ENCODE measurements at places on chromosomes 7 and 10. TPM values are rescaled to one million over a fixed set of nuclear protein-coding genes. Genes with fewer than 3 reads are reported as not detected.

PPP1R17 gene
- total RNA-seq: not detected

DNA sequence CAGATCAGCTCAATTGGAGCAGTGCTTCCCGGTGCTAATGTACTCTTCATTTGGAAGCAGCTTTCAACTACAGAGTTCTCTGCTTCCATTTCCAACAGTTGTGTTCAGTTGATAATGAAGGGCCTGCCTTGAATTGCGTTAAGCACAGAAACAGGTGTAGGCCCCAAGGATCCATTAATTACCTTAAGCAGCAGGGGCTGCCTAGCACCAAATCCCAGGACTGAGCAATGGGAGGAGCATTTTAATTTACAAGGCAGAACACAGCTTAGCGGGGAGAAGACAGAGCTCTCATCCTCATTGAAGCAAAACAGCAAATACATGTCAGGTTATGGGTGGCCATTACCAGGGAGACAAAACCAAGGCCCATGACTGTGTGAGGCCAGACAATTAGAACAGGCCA, 349.6 kb downstream of the TFEC start:
- DNase-seq: no peak

DNA sequence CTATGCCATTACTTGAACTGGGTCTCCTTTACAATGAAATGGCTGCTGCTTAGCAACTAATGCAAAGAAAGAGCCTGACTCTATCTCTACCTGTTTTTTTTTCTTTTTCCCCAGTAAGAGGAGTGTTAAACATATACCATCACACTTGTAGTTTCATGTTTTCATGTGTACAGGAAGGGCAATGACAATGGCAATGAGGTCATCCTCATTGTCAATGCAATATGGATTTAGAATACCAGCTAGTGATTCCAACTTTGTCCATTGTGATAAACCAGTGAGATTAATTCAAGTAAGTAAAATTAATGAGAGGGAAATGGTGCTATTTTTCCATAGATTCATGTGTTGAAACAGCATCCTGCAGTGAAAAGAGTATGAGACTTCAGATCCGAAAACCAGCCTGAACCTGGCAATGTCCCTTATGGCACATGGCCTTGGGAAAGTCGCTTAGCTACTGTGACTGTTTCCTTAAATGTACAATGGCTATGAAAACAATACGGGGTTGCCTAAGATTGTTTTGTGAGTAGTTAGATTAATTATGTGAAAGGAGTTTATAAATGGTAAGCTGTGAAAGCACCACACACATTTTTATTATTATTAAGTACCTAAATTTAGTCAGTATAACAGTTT, 11.2 kb downstream of the DGKI start:
- DNase-seq: no peak

DNA sequence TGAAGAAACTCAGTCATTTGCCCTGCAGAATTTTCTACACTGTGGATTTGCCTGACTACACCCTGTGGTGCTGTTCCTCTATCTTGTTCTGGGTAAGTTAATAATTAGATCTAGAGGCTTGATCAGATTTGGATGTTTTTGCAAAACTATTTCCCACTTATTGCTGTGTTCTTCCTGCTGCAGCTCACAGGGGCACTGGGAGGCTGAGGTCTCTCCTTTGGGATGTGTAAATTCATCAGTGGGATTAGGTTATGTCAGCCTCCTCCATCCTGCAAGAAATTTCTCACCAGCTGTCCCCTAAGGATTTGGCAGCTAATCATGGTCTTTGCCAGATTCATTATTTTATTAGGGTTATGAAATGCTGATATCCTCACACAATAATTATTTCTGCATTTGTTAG, 148.1 kb upstream of the ZNF32 start:
- DNase-seq: no peak

DNA sequence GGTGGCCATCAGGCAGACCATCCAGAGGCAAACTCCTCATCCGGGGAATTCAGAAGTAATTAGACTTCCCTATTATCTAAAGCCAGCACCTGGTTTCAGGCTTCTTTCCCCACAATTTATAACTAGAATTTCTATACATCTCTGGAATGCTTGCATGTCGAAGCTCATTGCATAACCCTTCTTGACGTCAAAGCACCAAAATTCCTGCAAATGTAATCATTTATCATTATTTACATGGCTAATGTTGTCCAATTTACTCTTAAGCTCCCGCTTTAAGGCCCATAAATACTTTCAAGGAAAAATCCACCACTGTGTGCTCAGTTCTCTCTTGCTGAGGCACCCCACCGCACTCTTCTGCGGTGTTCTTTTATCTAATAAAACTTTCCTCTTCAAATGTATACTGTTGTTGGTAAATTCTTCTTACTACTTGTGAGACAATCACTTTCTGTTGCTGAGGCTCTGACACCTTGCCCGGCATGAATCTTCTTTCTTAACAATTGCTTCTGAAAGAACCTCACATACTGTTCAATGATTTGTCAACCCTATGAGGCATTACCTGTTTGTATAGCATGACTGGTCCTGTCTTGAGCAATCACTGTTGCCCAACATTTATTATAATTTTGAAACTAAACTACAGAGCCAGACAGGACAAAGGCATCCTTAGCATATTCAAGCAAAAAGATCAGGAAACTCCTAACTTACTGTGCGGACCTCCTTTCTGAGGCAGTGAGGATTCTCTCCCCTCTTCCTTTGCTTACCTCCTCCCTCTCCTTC, 17.4 kb upstream of the GPR141 start:
- DNase-seq: peak; percentile 76

PALS2 gene
- total RNA-seq: 35.3 TPM

FEZF1 gene
- not detected for total RNA-seq

DNA sequence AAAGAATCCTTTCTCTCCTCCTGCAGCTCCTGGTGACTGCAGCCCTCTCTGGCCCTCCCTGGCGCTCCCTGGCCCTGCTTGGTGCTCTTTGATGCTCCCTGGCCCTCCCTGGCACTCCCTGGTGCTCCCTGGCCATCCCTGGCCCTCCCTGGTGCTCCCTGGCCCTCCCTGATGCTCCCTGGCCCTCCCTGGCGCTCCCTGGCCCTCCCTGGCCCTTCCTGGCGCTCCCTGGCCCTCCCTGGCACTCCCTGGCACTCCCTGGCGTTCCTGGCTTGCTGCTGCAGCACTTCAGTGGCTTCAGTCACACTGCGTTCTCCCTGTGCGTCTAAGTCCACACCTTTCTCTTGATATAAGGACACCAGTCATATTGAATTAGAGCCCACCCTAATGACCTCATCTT, 15.2 kb upstream of the FGFR2 start:
- no peak for DNase-seq

DNA sequence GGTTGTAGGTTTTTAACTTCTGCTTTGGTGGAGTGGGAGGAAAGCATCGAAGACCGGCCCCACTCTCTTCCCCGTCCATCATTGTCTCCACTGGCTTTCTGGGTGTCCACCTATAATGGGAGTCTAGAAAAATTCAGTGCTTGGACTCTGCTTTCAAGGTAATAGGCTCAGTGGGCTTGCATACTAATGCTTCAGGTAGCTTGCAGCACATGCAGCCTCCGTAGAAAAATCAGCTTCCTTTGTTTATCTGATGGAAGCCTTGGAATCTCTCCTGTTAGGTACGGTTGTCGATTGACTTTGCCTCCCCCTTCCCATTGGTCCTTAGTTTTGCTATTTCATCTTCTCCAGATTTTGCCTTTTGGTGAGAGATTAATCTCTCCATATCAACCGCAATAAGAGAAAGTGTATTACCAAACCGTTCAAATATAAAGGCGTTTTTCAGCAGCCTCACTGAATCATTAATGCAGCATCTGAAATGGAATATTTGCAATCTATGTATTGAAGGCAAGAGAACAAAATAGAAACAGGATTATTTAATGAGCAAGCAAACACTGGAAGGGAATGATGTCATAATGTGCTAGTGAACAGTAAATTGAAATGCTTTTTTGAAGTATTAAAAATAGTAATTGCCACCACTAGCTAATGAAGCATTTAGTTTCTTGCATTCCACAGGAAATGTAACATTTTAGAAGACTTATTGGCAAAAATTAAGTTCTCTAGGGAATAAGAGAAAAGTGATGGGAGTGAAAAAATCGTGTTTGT, 944 bp downstream of the AVL9 start:
- DNase-seq: no peak

ZNF727 gene
- total RNA-seq: not detected

DNA sequence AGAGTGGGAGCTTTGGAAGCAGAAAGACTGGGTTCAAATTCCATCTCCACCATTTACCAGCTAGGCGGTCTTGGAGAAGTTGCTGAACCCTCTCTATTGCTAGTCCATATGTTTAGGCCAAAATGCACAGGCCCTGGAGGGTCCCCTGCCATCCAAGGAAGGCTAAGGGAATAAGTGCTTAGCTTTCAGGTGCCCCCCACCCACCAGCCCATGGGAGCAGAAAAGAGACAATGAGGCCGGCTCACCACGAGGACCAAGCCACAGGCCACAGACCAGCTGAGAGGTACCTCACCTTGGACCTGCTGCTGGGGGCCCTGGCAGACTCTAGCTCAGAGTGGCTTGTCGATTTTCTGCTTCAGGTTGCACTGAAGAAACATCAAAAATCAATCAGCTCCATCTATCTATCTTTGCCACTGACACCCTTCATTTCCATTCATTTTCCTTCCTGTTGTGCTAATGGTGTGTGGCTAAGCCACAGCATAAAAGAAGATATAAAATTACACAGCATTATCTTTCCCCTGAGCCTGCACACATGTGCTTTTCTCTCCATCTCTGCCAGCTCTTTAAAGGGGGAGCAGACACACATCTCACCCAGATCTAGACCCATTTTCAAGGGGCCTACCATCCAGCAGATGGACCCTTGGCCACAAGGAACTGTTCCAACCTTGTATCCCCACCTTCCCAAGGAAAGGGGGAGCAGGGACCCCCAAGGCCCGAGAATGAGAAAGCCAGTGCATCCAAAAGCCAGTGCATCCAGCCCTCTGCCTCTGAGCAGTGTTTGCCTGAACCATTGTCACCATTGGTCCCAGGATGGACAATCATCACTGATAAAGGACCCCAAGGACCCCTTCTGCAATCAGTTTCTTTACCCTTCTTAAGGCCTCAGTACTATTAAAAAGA, 65.4 kb downstream of the GRID1 start:
- no peak for DNase-seq

MSS51 gene
- 1.5 TPM for total RNA-seq

- no peak for DNase-seq
Observed at GRCh38 chr7:255038-255435, 34.9 kb upstream of the FOXL3 start.

- no peak for DNase-seq
Observed at GRCh38 chr10:76429368-76430060, 998.1 kb downstream of the LRMDA start.

GRCh38 chr10:1434202-1434601, 303.1 kb downstream of the ADARB2 start:
- DNase-seq: no peak

GRCh38 chr7:101990811-101991418, 173.5 kb downstream of the CUX1 start:
- DNase-seq: no peak

NOS3 gene
- total RNA-seq: 0.15 TPM

TSPAN12 gene
- 29.7 TPM for total RNA-seq

GRCh38 chr10:33265621-33266020, 68.8 kb downstream of the NRP1 start:
- no peak for DNase-seq

- no peak for DNase-seq
Observed at GRCh38 chr10:49664006-49664841, 15.2 kb upstream of the C10orf53 start.

- DNase-seq: no peak
Observed at GRCh38 chr10:88417387-88418030, 165.6 kb downstream of the RNLS start.

DNA sequence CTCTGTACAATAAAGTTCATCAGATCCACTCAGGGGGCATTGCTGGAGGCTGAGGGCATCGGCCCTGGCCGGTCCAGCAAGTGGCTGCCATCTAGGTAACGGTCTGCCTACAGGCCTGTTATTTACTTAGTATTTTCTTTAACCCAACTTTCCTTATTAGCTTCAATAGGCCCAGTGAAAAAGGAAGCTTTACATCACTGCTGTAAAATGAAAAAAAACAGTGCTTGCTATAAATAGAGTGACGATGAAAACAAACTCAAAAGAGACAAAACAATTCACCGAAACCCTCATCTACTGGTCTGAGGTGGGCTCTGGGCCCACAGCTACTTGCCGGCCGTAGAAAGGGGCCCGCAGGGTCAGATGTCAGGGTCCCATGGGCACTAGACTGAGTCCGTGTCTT, 192.5 kb downstream of the ELFN1 start:
- DNase-seq: no peak

BTBD16 gene
- not detected for total RNA-seq

ST8SIA6 gene
- 0.17 TPM for total RNA-seq

THSD7A gene
- 2.5 TPM for total RNA-seq

GRCh38 chr7:48551652-48552051, 372.7 kb upstream of the CDC14C start:
- DNase-seq: no peak

DNA sequence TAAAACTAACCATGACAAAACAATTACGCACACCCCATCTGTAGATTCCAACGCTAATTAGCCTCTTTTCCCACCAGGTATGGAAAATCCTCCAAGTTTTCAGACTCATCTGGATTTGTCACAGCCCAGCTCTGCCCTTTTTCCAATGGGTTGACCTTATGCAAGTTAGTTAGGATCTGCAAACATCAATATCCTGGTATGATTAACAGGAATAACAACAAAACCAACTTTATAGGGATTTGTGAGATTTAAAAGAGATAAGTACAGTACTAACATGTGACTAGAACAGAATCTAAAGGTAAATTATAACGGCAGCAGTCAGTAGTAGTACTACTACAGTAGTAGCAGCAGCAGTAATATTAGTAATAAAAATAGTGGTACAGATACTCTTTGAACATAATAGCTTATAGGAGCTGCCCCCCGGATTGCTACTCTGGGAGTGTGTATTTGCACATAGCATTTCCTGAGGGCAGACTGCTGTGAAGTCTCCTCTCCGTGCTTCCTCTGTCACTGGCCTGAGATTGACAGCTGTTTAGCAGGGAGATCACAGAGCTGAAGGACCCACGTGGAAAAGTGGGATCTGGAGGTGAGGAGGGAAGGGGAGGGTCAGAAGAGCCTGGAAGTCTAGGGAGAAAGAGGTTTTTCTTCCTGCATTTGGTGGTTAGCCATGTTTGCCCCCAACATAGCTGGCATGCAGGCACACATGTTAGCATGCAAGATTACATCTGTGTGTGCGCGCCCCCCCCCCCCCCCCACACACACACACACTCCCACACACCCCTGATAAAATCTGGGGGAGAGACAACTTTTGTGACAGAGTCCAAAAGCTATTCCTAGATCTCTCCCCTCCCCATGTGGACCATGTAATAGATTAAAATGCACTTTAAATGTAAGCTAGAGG, 73.3 kb upstream of the FAM171A1 start:
- DNase-seq: no peak

- peak; percentile 92 for DNase-seq
Observed at GRCh38 chr7:27640884-27641574, 21.7 kb downstream of the HIBADH start.

DNA sequence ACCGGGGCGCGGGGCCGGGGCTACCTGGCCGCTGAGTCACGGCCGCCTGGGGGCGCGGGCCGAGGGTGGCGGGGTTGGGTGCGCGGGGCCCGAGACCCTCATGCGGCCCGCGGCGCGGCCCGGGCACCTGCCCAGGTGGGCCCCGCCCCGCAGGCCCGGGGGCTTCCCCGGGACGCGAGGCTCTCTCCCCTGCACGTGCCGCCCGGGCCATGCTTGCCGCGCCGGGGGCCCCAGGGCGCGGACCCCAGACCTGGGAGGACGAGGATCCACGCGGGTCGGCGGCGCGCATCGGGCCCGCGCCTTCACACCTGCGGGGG, 402 bp downstream of the MAFK start:
- no peak for DNase-seq

- DNase-seq: no peak
Observed at GRCh38 chr7:4681886-4682620, at the start of gene FOXK1. TSS of gene FOXK1 (plus strand) at chr7:4682295. CDS start at chr7:4682309, 14 bp downstream.
